ENCODE measurements at places on chromosomes 2 and 18.

- DNase-seq, result no peak
Observed at GRCh38 chr18:23870676-23871380, 143.7 kb upstream of the TTC39C start.

DNA sequence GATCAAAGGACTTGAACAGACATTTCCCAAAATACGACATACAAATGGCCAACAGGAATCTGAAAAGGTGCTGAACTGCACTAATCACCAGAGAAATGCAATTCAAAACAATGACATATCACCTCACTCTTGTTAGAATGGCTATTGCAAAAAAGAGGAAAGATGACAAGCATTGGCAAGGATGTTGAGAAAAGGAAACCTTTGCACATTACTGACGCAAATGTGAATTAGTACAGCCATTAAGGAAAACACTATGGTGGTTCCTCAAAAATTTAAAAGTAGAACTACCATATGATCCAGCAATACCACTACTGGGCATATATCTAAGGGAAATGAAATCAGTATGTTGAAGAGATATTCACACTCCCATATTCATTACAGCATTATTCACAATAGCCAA is 57.7 kb upstream of the ASPRV1 start:
- no peak for DNase-seq

DNA sequence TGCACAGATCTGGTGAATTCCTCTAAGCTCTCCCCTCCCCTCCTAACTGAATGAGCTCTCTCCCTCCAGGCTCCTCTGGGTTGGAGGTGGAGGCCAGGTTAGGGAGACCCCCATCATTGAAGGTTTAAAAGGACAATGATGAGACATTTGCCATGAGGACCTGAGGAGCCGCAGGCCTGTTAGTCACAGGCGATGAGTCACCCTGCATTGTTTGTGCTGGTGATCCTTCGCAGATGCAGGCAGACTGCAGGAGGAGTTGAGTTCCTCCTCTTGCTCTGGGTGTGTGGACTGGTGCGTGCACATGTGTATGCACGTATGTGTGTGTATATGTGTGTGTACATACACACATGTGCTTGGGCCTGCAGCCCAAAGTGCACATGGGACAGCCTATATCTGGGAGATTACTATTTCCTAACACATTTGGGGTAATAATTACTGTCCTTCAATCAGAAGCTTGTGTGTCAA is 42.0 kb downstream of the MCFD2 start:
- no peak for DNase-seq

DNA sequence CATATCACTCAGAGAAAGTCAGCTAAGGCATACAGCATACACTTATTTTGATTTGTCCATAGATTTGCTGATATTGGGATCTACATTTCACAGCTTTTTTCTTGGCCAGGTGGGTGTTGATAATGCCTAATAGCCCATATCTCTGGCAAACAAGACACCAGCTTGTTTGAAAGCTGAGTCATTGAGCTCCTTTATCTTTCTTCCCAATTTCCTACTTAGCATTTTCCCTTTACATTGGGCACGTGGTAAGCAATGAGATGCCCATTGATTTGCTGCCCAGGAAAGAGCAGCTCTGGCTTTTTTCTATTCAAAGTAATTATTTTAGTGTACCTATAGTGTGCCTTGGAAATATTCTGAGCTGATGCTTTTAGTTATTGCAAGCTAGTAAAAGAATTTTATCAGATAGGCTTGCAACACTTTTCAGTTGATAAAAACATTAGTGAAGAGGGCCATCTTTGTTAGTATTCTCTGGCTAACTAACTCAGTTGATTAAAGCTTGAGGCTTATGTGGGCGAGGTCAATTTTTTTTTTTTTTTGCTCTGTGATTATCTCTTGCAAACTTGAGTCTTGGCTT is 79.6 kb downstream of the OSBPL6 start:
- no peak for DNase-seq

DNA sequence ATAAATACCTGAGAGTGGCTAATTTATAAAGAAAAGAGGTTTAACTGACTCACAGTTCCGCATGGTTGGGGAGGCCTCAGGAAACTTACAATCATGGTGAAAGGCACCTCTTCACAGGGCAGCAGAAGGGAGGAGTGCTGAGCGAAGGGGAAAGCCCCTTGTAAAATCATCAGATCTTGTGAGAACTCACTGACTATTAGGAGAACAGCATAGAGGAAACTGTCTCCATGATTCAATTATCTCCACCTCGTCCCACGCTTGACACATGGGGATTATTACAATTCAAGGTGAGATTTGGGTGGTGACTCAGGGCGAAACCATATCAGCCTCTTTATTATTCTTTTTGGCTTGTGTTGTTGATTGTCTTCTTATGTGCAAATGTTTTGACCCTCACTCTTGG is 76.2 kb downstream of the WDR7 start:
- no peak for DNase-seq

GRCh38 chr2:21643180-21643579 is 519.4 kb downstream of the TDRD15 start:
- DNase-seq, result no peak

- DNase-seq, result no peak
Observed at GRCh38 chr2:84888401-84889276, 7.8 kb upstream of the TRABD2A start.

- DNase-seq, result peak; percentile 67
Observed at GRCh38 chr2:29502460-29502911, 387.3 kb downstream of the CLIP4 start.

GRCh38 chr2:173964565-173965371 is 405 bp downstream of the SP3 start:
- DNase-seq, result peak; percentile 94

DNA sequence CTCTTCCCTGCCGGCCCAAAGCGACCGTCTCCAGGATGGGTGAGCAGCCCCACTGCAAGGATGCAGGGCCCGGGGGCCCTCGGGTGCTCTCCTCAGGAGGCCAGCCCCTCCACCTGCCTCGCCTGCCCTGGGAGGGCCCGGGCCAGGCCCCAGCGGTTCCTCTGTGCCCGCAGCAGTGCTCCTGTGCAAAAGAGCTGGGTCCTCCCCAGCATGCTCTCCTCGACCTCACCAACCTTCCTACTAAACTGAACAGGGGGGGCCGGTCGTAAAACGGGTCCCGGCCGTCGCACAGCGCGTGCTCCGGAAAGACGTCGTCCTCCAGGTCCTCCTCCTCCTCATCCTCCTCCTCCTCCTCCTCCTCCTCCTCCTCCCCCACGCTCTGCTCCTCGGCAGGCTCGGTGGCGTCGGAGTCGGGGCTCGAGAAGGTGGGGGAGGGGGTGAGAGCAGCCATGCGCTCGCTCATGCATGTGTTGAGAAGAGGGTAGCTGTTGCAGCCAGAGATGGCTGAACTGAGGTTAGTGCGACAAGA is 62.9 kb downstream of the KIF1A start:
- DNase-seq, result no peak

GRCh38 chr18:34710458-34710914 is 388 bp downstream of the DTNA start:
- no peak for DNase-seq

- no peak for DNase-seq
Observed at GRCh38 chr2:38218995-38219394, 143.0 kb upstream of the CYP1B1 start.

DNA sequence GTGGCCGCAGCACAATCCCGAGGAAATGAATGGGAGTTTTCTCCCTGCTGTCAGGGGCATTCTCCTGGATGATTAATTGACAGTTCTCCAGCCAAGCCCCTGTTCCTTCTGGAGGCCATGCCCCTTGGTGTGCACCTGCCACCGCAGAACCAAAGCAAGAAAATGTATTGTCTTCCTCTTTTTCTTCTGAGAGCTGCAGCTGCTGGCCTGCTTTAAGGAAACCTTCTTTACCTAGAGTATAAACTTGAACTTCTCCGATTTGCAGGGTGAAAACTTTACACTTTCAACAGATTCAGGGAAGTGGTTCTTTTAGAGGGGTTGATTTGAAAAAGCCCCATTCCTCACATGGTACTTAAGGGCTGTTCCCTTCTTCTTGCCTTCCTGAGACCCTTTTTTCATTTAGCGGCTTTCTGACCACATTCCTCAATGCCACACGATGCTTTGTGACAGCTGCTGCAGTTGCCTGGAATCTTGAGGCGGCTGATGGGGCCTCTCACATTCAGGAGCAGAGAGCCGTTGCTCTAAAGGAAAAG is 402.8 kb downstream of the TXNL1 start:
- peak; percentile 58 for DNase-seq

DNA sequence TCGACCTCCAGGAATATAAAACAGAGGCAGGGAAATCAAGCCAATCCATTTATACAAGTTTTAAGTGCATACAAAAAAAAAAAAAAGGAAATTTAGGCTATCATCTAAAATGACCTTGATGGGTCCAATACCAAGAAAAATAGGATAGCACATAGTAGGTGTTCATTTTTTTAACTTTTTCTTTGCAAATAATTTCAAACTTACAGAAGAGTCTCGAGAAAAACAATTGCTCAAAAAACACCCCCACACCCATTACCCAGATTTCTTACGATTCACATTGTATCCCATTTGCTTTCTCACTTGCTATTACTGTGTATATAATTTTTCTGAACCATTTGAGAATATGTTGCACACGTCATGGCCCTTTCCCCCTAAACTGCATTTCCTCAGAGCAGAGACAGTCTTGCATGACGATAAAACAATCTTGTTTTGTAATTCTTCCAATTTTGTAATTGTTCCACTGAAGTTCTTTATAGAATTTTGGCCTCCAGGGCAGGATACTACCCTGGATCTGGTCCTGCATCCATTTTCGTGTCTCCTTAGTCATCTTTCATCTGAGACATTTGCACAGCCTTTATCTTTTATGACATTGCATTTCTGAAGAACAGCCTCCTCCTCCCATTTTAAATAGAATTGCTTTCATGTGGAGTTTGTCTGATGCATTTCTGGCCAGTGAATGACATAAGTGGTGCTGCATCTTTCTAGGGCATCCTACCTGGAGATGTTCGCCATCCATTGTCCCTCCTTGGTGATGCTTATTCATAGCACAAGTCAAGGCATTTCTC is 68.9 kb downstream of the CYB5A start:
- DNase-seq, result no peak

- peak; percentile 35 for DNase-seq
Observed at GRCh38 chr2:186570604-186571003, 19.3 kb upstream of the ITGAV start.

GRCh38 chr2:108905906-108906305 is 83.1 kb downstream of the EDAR start:
- DNase-seq, result no peak

DNA sequence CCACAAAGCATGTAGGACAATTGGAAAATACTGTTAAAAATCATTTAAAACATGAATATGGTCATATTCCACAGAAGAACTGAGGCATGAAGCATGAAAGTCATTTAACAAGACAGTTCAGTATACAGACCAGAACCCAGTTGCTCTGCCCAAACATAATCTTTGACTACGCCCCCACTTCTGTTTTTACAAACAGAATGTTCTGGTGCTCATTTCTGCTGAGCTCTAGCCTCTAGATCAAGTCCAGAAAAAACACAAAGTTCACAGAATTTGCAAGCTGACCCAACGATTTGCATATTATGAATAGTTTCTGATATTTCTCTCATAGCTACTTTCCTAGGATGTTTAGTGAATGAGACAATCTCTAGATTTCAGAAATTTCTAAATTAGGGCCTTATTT is 424.9 kb downstream of the PID1 start:
- no peak for DNase-seq

DNA sequence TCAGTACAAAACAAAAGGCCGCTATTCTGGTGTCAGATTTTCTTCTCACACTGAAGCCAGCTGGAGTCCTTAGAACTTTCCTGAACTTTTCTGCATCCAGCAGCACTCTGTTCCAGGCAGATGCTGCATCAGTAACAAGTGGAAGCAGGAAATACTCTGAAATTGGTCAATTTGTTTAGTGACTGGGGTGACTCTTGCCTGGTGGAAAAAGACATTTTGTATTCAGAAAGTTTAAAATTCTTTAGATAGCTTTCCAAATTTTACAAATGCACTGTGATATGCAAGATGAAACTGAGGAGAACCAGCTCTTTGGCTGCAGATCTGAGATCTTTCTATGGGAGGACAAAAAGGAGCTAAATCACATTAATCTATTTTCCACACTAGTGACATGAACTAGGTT is 385.7 kb downstream of the NRXN1 start:
- DNase-seq, result no peak

DNA sequence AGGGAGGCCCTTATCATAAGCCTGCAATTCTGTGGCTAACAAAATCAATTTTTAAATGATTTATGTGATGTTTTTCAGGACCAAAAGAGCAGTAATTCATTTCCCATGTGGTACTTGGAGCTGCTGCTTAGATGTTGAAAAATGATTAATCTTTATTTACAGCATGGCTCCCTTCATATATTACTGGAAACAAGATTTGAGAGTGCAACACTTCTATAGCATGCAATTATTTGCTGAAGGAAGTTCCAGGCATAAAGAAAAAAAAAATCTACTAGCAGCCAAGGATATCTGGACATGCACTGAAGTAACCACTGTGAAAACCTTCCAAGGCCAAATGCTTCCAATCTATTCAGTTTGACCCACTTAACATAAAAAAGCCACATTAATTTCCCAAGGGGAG is 186.3 kb downstream of the SLC8A1 start:
- DNase-seq, result no peak

DNA sequence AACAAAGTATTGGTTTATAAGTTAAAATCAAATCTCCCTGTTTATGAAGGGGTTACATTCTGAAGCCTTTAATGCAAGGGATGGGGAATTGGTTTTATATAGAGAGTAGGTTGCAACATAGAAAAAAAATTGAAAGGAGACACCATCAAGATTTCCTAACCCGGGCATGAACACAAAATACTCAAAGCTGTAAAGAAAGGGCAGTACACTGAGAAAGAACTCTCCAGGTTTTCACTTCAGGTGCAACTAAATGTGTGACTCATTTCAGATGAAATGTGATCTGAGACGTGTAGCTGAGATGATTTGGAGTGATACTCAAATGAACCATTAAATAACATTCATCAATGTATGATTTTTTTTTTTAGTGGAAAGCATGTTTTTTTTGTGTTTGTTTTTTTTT is 43.6 kb downstream of the SANBR start:
- DNase-seq, result no peak

DNA sequence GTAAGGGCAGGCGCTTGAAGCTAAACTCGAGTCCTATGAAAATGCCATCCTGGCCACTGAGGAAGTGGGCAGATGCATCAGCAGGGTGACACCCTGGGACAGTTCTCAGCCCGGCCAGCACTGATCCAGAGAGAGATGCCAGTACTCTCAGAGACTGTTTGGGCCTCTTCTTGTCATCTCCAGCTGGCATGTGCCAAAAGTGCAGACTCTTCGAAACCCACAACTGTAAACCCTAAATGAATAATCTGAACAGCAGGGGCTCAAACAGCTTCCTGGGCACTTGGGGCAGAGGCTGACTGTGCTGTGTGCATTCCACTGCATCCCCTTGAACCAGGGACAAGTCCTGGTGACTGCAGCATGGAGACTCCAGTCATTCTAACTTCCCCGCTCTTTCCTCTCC is 204.2 kb upstream of the SMAD2 start:
- no peak for DNase-seq

GRCh38 chr2:203043226-203043625 is 28.6 kb downstream of the NBEAL1 start:
- DNase-seq, result no peak

GRCh38 chr18:44828080-44828479 is 147.4 kb downstream of the SETBP1 start:
- DNase-seq, result peak; percentile 43

All from kidney (tissue), 22 donors.